ENCODE measurements at places on chromosomes 2 and 18.

DNA sequence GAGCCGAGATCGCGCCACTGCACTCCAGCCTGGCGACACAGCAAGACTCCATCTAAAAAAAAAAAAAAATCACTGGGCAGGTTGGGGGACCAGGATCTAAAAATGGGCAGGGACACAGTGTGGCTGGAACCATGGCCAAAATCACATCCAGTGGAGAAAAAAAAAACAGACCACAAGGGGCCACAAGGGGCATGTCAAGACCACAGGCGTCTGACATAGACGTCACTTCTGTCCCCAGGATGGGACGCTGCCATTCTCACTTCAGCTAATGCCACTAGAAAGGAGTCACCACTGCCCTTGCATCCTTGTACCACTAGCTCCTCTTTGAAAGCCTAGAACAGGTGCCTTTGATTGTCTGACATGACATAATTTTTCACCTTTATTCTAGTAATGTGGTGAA is 2.5 kb upstream of the POMC start:
- DNase-seq, result no peak

- no peak for DNase-seq
Observed at GRCh38 chr2:150081775-150082481, 405.5 kb downstream of the RND3 start.

DNA sequence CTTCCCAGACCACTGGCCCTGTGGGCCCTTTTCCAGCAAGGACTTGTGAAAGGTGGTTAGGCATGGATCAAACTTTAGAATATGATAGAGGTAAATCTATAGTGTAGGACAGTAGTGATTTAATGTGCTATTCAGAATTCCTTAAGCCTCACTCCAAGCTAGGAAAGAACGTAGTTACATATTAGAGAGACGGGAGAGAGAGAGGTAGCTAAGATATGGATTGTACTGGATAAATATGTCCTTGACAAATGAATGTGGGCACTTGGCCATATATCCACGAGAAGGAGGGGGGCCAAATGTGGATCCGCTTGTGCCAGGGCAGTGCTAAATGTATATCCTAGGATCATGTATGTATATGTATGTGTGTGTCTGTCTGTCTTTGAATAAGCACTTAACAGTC is 6.5 kb downstream of the KCNJ3 start:
- DNase-seq, result no peak

GRCh38 chr18:61765097-61765496 is 127.7 kb downstream of the RNF152 start:
- no peak for DNase-seq

- DNase-seq, result no peak
Observed at GRCh38 chr2:9403924-9404323, 19.4 kb downstream of the ITGB1BP1 start.

DNA sequence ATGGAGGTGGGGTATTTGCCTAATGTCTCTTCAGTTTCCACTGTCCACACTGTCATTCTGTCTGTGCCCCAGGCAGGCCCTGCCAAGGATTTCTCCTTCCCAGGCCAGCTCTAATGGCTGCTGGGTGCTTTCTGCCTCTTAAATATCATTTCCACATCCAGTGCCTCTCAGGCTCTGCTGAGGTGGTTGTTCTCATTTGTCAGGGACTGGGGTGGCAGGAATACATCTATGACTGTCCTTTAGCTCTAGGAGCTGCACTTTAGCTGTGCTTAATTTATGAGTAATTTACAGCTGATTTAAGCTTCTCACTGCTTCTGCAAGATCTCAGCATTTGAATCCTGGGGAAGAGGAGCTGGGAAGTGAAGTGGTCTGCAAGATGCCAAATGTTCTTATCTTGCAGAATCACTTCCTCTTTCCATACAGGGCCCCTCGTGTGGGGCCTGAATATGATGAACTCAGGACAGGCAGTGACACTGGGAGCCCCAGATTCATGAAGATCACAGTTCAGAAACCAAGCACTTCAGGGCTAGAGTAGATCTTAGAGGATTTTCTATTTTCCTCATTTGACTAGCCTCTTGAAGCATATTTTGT is 150.2 kb downstream of the FSHR start:
- DNase-seq, result no peak

DNA sequence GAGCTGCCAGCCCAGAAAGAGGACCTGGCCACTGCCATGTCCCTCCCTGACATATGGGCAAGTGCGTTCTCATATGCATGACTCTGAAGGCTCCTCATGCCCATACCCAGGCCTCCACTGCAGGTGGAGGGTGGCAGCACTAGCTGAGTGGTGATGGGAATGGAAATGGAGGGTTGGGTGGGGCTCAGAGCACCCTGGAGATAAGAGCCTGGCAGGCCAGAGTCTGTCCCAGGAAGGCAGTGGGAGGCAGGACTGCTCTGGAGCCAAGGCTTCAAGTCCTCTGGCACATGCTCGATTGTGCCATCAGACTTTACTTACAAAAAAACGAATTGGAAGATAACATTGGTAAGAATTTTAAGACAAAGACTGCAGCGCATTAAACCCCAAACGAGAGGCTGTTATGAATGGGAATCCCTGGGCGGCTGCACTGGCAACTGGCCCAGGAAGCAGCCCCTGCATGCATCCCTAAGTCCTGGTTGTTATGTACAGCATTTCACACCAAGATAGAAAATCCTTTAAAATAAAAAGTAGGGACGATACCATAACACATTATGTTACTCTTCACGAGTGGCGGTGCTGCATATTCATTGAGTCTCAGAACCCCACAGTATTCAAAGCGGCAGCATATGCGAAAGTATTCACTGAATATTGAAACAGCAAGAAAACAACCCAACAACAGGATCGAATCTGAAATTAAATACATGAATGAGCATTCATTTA is 81.7 kb upstream of the FAM98A start:
- no peak for DNase-seq

GRCh38 chr2:25537526-25537925 is 135.9 kb downstream of the DTNB start:
- DNase-seq, result no peak

DNA sequence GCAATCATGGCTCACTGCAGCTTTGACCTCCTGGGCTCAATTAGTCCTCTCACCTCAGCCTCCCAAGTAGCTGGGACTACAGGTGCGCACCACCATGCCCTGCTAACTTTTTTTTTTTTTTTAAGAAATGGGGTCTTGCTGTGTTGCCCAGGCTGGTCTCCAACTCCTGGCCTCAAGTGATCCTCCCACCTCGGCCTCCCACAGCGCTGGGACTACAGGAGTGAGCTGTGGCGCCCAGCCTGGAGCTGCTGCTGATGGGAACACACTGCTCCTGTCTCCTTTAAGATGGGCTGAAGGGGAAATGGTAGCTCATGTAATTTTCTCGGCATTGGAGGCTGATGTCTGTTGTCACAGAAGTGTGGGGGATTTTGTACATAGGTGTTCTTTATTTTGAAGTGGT is 34.9 kb upstream of the ADNP2 start:
- DNase-seq, result no peak

DNA sequence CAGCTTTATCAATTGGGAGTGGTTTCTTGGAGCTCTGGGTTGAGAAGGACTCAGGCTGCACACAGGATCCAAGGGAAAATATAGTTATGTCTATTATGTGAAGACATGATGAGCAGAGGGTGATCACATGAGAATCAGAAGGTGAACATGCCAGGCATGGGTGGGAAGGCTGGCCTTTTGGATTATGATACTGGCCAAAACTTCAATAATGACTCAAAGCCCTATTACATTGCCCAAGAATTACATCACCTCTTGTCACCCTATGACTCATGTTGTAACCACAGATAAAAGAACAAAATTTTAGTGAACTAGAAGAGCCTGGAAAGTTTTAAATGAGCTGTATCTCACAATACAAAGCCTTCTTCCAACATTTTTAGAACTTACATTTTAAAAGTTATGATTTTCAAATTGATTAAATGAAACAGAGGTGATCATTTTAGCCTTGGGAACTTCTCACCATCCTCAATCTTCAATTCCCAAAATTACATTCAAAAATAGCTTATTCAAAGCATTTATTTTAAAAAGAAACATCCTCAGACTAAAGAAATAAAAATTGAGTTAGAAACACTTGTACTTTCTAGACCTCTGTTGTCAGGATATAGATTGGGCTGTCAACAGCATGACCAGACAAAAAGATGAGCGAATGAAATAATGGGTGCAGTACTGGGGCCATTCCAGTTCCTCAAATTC is 428.3 kb downstream of the MBD2 start:
- DNase-seq, result no peak

GRCh38 chr2:211117026-211117425 is 560.6 kb downstream of the CPS1 start:
- DNase-seq, result no peak

DNA sequence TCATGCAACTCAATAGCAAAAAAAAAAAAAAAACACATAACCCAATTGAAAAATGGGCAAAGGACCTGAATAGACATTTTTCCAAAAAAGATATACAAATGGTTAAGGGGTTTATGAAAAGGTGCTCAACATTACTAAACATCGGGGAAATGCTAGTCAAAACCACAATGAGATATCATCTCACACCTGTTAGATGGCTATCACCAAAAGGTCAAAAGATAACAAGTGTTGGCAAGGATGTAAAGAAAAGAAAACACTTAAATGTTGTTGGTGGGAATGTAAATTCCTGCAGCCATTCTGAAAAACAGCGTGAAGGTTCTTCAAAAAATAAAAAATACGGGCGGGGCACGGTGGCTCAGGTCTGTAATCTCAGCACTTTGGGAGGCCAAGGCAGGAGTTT is 112.4 kb upstream of the CAB39 start:
- DNase-seq, result no peak

DNA sequence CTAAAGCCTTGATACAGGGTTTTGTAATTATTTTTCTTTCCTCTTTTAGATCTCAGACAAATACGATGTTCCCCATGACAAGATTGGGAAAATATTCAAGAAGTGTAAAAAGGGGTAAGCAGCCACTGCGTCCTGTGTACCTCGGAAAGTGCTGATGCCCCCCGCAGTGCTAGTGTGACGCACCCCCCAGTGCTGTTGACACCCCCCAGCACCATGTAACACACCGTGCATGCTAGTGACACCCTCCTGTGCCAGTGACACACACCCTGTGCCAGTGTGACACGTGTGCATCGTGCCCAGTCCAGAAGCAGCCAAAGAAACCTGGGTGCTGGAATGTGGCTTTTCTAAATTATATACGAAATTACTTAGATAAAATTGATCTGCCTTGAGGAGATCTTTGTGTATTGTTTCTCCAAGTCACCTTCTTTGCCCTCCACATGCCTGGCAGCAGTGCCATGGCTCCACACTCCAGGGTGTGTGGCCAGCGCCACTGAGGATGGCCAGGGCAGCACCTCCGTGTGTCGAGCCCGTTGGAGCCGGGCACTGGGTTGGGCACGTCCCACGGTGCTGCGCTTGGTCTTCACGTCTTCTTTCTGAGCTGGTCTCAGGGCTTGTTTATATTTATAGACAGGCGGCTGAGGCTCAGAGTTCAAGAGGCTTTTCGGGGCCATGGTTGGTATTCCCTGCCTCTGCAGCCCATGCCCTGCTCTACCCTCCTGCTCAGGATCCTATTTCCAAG is 44.3 kb upstream of the KLF11 start:
- no peak for DNase-seq

GRCh38 chr2:74528600-74529356 is 728 bp downstream of the AUP1 start:
- peak; percentile 52 for DNase-seq

- DNase-seq, result no peak
Observed at GRCh38 chr2:161486111-161486510, 70.0 kb downstream of the TBR1 start.

GRCh38 chr2:12587228-12587627 is 129.5 kb upstream of the TRIB2 start:
- no peak for DNase-seq

DNA sequence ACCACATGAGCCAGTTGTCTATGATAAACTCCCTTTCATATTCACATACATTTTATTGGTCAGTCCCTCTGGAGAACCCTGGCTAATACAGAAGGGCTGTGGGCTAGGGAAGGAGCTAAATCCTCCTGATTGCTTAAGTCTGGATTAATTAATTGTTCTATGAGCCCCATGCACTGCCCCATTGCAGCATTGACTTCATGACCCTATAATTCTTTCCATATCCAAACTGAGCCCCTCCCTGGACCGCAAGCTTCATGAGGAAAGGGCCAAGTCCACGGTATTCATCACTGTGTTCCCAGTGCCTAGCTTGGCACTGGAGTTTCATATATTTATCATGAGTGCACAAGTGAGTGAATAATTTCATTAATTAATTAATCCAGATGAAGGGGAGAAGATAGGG is 124.0 kb downstream of the MBD2 start:
- no peak for DNase-seq

GRCh38 chr2:4895371-4895770 is 796.8 kb upstream of the SOX11 start:
- DNase-seq, result no peak

DNA sequence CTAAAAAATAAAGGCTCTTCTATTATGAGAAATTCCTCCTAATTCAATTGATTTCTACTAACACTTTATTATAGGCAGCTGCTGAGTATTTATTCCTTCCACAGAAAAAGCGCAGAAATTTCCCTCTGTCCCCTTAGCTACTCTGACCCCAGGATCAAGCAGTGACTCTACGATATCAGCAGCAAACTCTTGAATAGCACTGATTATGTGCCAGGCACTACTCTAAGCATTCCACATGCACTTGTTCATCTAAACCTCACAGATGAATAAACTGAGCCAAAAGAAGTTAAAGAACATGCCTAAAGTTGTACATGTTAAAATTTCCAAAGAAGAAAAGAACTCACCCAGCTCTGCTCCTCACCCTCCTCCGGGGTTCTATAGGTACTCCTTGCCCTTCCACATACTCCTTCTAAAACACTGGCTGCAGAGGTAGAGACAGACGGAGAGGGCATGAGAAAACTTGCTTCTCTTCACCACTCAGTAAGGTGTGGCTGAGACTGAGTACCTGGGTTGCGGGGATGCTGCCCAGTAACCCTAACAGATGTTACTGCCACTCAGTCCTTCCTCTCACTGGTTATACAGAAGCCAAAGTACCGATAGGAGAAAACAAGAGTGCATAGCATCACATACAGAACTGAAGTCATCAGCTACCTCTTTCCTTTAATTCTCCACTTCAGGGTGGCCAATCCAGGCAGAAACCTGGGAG is 9.9 kb downstream of the C1D start:
- no peak for DNase-seq
